ENCODE measurements at places on chromosomes 13 and 19.

DNA sequence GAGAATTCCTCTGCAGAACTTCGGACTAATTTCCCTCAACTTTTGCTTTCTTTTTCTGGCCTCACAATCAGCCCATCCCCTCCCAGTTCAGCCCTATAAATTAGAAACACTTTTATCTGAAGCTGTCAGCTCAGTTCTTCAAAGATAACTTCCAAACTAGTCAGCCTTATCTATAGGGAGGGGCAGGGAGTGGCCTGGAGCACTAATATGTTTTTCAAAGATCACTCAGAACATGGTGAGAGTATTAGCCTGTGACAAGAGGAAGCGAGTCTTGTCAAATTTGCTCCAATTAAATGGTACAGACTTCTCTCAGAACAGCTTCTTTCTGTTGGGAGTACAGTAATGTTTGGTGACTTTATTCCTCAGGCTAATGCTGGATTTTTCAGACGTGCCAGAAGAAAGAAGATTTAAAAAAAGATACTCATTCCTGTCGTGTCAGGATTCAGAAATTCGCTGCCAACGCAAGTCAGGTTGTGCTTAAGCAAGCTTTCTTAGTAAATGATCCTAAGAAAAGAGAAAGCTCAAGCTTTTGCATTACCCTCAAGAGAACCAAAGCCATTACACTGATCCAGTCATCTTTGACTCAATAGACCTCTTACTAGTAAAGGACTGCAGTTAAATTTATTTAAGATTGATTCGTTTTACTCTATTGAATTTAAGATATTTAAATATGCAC lies 1033.6 kb downstream of the SLITRK5 start:
- no peak for DNase-seq

GRCh38 chr13:73369095-73369494 lies 310.3 kb downstream of the KLF5 start:
- no peak for DNase-seq

GRCh38 chr19:364496-365287 lies 20.1 kb upstream of the MIER2 start:
- no peak for DNase-seq

- DNase-seq, result no peak
Observed at GRCh38 chr19:4654437-4655361, 15.4 kb downstream of the TNFAIP8L1 start.

GRCh38 chr19:12293777-12294248 lies 870 bp downstream of the ZNF44 start:
- DNase-seq, result no peak

- DNase-seq, result no peak
Observed at GRCh38 chr13:107968470-107968869, 246.9 kb downstream of the LIG4 start.

DNA sequence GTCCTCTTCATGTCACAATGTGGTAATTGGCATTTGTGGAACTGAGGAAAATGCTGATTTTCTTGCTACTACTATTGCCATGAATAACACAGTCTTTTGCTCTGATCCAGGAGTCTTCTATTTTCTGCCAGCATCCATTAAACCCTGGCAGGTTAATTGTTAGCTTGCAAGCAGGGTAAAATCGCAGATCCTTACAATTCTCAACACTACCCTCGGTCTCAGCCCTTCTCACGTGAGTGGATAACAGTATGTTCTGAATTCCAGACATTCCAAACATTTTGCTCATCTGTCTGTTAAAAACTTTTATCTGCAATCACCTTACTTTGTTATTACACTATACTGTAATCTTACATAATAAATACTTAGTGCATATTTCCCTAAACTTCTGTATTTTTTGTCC lies 251.3 kb upstream of the ATXN8OS start:
- DNase-seq, result no peak

- no peak for DNase-seq
Observed at GRCh38 chr13:105972306-105972721, 563.1 kb downstream of the EFNB2 start.

- no peak for DNase-seq
Observed at GRCh38 chr13:24396821-24397220, 87.4 kb downstream of the C1QTNF9 start.

DNA sequence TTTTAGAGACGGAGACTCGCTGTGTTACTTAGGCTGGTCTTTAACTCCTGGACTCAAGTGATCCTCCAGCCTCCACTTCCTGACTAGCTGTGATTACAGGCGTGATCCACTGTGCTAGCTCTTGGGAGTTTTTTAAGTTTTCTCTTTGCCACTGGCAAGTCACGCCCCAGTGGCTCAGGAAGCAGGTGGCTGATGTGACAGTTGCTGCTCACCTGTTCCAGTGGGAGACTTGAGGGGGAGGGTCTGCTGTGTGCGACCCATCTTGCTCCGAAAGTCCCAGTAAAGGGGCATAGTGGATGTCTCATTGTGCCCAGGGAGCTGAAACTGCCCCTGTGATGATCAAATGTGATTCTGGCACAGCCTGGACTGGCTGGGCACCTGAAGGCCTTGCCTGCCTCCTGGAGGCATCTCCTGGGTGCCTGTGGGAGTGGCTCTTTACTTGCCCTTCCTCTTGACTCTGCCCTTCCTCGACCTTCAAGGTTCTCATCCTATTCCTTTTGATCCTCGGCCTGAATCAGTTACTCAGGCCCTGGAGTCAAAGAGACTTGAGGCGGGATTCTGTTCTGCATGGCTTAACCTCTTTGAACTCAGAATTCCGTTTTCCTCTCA lies 7.8 kb downstream of the SMARCA4 start:
- no peak for DNase-seq
